ENCODE measurements at places on chromosomes 12 and 14.

DNA sequence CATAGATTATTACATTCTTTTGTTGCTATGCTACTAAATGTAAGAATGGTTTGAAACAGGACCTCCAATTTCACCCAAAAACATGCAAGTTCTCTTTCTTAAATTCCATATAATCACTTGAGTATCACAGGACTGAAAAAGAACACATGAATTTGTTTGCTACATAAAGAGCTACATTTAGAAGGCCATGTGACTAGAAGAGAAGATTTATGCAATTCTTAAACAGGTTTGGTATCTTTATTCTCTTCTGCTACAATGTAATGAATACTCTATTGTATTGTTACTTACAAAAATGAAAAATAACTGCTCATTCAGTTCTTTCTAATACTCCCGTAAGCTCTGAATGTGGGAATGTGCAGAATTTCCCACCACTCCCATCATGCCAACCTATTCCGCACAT is 9.3 kb downstream of the EPS8 start:
- no peak for DNase-seq

- DNase-seq = no peak
These were observed 271.6 kb downstream of the NPAS3 start for GRCh38 chr14:33210311-33210710.

GRCh38 chr12:53173085-53173715 is 7.3 kb upstream of the ZNF740 start:
- DNase-seq = no peak

GRCh38 chr12:77042833-77043232 is 22.5 kb downstream of the E2F7 start:
- DNase-seq = no peak

GRCh38 chr14:89219051-89219450 is 198.0 kb downstream of the FOXN3 start:
- DNase-seq = no peak

GRCh38 chr12:20757-21156 is 45.8 kb upstream of the IQSEC3 start:
- no peak for DNase-seq

DNA sequence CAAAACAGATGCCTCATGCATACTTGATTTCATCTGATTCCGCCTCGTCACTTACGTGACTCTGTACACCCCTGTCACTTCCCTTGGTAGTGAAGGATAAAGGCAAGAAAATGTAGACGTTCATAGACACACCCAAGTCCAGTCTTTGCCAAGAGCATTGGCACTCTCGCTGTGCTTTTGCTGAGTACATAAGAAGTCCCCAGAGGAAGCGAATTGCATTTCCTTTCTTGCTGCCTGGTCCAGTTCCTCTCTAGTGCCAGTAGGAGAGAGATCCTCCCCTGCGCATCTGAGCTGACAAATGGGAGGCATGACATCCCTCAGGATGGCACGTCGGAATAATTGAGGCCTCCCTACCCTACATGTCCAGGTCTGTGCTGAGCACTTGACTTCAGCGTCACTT is 21.3 kb upstream of the RIN3 start:
- DNase-seq = no peak

- DNase-seq = no peak
These were observed 13.9 kb downstream of the CDCA4 start for GRCh38 chr14:105006831-105007592.

GRCh38 chr12:82383930-82384552 is 25.7 kb downstream of the METTL25 start:
- DNase-seq = no peak

GRCh38 chr12:98235301-98235700 is 280.1 kb upstream of the TMPO start:
- DNase-seq = no peak

DNA sequence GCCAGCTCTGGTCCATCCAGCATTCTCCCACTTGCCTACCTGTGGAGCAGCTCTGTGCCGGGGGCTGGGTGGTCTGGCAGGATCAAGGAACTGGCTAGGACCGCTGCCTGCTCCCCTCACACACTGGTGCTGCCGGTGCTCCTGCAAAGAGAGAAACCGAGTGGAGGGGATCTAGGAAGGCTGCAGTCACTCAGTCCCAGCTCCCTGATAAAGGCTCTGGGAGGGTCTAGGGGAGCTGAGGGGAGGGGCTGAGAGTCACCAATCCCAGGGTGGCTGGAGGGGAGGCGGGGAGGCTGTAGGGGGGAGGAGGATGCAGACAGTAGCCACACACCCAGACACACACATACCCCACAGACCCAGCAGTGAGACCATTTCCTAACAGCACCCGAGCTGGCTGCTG is at the start of gene TAC3:
Gene TAC3 (minus strand): TSS at position 182 of the 400 bp plus-strand sequence. CDS start 732 bp downstream, outside the sequence.
- no peak for DNase-seq

- no peak for DNase-seq
These were observed 15.9 kb downstream of the CACNA1C start for GRCh38 chr12:2068653-2069052.

DNA sequence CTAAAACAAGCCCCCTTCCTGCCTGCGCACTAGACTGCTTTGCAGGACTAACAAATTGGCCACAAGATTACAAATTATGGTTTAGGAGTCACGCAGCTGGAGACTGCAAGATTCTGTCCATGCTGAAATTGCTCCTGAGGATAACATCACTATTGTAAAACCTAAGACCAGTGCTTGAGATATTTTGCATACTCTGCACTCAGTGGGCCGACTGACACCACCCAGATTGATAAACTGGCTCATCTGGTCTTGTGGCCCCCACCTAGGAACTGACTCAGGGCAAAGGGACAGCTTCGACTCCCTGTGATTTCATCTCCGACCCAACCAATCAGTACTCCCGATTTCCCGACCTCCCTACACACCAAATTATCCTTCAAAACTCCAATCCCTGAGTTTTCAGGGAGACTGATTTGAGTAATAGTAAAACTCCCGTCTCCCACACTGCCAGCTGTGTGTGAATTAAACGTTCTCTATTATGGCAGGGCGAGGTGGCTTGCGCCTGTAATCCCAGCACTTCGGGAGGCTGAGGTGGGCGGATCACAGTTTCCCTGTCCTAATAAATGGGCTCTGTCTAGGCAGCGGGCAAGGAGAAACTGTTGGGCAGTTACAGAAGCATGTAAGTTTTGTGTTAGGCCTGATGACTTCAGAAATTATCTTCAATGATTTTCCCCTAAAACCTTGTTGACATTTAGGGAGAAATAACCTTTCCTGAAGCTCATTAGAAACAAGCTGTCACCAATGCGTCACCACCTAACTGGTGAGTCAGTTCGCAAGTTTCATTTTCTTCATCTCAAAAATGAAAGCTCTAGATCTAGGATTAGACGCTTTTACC is 5.3 kb upstream of the UBC start:
- no peak for DNase-seq

GRCh38 chr14:29734732-29735131 is 192.9 kb downstream of the PRKD1 start:
- no peak for DNase-seq

GRCh38 chr12:80815351-80815750 is 98.6 kb downstream of the MYF5 start:
- DNase-seq = no peak

DNA sequence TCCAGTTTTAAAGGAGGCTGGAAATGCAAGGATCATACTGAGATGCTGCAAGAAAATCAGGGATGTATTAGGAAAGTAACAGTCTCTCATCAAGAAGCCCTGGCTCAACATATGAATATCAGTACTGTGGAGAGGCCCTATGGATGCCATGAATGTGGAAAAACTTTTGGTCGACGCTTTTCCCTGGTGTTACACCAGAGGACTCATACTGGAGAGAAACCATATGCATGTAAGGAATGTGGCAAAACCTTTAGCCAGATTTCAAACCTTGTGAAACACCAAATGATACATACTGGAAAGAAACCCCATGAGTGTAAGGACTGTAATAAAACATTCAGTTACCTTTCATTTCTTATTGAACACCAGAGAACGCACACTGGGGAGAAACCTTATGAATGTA is 24.5 kb downstream of the ZNF891 start:
- DNase-seq = no peak

- no peak for DNase-seq
These were observed 98.7 kb upstream of the RFLNA start for GRCh38 chr12:124196236-124196635.

DNA sequence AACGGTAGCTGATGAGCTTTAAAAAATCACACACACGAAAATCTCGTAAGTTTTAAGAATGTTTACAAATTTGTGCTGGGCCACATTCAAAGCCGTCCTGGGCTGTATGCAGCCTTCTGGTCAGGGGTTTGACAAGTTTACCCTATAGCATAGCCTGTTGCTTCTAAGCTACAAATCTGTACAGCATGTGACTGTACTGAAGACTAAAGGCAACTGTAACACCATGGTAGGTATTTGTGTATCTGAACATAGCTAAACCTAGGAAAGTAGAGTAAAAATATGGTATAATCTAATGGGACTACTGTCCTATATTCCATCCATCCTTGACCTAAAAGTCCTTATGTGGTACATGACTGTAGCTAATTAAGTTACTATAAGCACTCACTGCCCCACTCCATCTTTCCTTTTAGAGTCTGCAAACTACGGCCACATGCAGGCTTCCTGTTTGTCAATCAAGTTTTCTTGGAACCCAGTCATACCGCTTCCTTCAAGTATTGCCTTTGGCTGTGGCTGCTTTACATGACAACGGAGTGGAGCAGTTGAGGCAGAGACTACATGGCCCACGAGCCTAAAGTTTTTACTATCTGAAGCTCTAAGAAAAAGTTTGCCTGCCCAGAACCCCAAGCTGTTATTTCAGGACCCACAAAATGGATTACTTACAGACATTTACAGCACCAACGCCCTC is 18.5 kb downstream of the KRT7 start:
- no peak for DNase-seq

- DNase-seq = no peak
These were observed 13.1 kb downstream of the DYNC1H1 start for GRCh38 chr14:101977311-101978071.

DNA sequence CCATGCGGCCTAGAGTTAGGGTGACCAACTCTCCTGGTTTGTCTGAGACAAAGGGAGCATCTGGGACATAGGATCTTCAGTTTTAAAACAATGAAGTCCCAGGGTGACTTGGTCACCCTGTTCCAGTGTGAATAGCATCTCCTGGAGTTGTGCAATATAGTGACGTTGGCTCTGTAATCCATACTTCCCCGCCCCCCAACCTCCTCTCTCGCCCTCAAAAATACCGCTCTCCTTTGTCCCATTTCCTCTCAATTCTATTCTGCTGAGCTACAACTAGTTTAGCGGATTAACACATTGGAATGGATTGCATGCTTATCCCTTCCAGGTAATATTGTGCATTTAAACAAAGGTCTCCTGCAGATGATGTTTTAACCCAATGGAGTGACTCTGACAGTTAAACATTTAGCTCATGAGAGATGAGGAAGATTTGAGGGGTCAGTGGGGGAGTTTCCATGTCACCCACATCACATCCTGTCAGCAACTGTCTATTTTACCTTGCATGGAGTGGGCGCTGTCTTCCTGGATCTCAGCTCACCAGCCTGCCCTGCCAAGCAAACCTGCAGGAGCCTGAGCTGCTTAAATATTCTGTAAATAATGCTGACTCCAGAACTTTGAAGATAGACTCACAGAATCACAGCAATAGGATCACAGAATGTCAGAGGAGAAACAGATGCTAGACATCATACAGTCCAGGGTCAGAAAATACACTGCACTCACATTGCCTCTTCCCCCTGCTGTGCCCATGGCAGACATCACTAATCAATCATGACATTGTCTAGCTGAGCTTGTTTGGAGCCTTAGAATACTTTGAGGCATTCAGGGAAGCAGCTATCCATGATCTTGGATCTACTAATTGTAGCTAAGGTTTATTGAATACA is 43.0 kb downstream of the MAP1LC3B2 start:
- DNase-seq = no peak

DNA sequence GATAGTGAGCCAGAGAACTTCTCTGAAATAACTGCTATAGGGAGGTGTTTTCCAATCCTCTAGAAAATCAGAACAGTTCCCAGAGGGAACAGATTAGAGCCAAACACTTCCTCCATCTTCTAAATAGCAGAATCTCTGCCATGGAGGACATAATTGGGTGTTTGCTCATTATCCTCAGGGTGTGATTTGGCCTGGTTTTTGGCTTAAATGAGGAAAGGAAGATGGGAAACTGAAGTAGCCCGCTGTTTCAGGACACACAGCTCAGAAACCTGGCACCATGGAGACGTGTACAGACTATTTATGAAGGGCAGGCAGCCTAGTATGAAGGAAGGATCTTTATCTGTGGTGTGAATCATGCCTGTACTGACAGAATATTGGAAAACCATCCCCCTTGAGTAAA is 231.7 kb upstream of the PRKD1 start:
- DNase-seq = no peak

DNA sequence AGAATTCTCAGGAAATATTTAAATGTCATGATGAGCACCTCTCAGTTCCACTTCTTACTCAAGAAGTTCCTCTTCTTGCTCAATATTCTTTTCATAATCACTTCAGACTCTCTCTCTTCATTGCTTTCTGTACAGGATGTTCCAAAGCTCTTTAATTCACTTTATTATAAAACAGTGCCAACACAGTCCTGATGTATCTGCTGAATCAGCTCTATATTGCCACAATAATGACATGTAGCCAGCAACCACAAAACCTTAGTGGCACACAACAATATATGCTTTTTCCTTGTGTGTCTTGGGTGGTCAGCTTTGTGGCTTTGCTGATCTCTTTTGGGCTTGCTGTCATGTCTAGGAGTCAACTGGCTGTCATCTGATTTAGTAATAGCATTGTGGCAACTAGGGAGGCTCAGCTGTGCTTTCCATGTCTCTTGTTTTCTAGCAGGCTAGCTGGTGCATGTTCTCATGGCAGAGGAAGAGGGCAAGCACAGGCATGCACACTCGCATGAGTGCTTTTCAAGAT is 52.8 kb upstream of the SLC2A13 start:
- no peak for DNase-seq

- no peak for DNase-seq
These were observed 13.5 kb upstream of the ATG14 start for GRCh38 chr14:55425091-55425490.

- no peak for DNase-seq
These were observed 414 bp upstream of the CDK17 start for GRCh38 chr12:96400631-96401075.

GRCh38 chr12:1688086-1688710 is 2.7 kb upstream of the ADIPOR2 start:
- no peak for DNase-seq

GRCh38 chr12:70739756-70740155 is 102.5 kb upstream of the PTPRB start:
- DNase-seq = no peak

- DNase-seq = no peak
These were observed 326.7 kb upstream of the TMPO start for GRCh38 chr12:98188650-98189077.

DNA sequence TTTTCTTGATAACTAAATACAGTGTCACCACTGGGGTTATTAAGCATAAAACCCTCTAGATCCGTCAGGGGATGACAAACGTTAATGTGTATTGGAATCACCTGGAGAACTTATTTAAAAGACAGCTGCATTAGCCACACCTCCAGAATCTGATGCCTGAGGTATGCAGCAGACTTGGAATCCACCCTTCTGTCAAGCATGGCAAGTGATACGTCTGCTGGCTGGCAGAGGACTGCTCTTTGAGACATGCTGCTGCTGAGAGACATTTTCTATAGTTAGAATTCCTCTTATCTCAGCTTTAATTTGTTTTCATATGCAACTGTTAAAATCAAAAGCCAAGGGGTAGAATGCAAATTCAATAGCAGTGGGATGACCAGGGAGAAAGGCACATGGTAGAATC is 496.3 kb downstream of the NELL2 start:
- DNase-seq = no peak

Data from BJ (cell line).